ENCODE measurements at places on chromosomes 6 and 20.

DNA sequence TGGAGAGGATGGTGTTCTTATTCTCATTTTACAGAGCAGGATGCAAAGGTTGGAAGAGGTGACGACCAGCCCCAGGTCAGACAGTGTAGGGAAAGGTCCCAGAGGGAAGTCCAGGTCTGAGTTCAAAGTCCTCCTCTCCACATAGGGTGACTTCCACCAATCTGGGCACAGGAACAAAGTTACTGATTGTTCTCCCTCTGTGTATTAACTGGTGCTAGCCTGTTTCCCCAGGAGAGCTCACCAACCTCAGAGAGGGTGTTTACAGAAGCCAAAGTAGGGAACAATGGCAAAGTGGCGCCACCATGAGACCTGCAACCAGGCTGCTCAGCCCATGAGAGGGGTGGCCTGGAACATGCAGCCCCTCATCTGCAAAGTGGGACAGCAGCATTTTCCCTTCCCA lies 16.8 kb upstream of the SIRPB1 start:
- DNase-seq: no peak

DNA sequence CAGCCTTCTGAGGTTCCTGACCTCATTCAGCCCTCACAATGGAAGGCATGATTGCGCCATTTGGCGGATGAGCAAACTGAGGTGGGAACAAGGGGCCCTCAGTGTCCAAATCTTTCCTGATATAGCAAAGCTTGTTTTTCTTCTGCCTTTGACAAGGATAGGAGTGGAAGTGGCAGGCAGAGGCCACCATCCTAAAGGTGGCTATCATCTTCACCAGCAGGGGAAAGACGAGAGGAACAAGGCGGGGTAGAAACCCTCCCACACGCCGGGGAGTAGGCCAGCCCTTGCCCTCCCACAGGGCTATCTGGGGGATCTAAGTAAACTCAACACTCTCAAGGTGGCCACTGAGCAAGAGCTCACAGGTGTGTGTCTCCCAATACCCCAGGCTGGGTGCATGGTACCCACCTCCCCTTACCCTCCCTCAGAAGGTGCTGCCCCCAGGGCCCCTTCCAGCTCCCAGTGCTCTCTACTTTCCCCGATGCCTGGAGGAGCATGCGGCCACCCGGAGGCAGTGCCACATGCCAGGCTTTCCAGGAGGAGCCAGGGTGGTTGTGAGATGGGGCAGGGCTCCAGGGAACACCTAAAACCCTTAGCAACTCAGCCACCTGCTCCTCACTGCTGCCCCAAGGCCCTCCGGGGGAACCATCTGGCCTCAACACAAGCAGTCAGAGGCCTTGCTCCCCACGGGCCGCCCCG lies 11.2 kb downstream of the SPDEF start:
- DNase-seq: no peak

- peak; percentile 27 for DNase-seq
Measured at GRCh38 chr20:35196313-35196712, 24.4 kb downstream of the PROCR start.

GRCh38 chr6:45423824-45424450 lies 46.2 kb upstream of the SUPT3H start:
- DNase-seq: no peak

All from A172 (cell line).